ENCODE measurements at places on chromosomes 5 and 9. TPM values are rescaled to one million over a fixed set of nuclear protein-coding genes. Genes with fewer than 3 reads are reported as not detected.

The LCN10 gene
- 9.2 TPM for total RNA-seq

The SLC6A3 gene
- not detected for total RNA-seq

The CYSRT1 gene
- total RNA-seq: 0.42 TPM

DNA sequence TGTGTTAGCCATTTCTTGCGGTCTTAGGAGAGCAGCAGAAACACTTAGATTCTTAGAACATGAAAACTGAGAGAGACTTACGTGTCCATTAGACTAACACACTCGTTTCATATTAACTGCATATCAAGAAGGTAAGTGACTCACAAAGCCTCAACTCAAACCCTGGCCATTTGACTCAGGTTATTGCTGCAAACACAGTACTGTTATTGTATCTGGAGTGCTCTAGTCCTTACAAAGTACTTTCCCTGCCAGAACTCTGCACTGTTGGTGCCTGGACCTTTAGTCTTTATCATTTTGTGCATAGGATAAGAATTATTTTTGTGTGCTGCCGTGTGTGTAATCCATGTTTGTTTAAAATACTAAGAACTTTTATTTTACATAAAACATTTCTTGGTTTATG is 155.7 kb downstream of the FBXL7 start:
- DNase-seq: no peak

DNA sequence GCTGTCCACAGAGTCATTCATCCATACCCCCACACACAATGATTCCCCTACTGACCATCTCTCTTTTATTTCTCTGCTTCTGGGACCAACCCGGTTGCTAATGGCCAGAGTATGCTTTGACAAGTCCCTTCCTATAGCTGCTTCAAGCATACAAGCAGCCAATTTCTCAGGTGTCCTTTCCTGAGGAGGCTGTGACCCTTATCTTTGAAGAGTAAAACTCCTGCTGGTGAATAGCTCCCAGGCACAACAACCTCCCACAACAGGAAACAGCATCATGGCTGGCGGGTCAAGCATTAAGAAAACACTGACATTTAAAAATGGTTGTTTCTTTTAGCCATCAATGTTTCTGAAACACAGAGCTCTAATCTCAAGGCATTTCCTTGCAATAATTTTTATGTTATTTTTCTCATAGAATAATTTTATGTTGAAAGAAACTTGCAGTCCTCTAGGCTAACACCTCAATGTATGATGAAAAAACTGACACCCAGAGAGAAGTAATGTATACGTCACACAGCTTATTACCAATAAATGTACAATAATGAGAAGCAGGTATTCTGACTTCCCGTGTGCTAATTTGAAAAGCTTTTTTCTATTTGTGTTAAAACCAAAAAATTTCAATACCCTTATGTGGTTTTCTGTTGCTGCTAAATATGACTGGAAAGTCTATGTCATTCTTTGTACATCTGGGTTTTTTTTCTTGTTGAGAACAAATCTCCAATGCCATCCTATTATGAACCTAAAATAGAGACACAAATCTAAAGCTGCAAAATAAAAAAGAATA is 7.5 kb upstream of the PAM start:
- no peak for DNase-seq

- no peak for DNase-seq
Observed at GRCh38 chr9:118331622-118332045, 627.4 kb downstream of the TLR4 start.

GRCh38 chr5:89981878-89982773 is 427.4 kb downstream of the CETN3 start:
- DNase-seq: no peak

GRCh38 chr5:17854901-17855300 is 220.6 kb downstream of the TAF11L14 start:
- no peak for DNase-seq

- DNase-seq: no peak
Observed at GRCh38 chr9:119963798-119964372, 594.6 kb upstream of the BRINP1 start.

DNA sequence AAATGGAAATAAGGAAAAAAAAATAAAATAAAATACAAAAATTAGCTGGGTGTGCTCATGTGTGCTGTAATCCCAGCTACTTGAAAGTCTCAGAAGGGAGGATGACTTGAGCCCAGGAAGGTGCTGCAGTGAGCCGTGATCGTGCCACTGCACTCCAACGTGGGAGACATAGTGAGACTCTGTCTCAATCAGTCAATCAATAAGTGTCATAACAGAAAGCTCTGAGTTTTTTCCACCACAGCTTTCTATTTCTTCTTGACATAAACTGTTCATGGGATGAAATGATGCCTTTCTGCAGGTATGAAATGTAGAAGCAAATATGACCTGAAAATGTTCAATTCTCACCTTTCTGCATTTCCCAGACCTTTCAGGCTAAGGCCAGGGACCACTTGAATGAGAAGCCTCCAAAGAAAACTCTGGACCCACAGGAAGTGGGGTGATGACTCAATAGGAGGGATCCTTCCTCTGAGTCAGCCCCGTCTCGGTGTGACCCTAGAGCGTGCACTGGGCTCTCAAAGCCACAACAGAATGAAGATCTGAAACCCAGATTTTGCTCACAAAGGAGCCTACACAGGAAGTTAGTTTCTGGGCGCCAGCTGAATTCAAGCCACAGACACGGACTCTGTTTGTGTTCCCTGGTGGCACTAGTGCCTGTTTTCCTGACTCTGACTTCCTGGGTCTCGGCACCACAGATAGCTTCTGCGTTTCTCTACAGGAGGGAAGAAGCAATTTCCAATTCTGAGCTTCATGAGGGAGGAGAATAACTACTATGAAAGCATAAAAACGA is 62.0 kb downstream of the ANKH start:
- DNase-seq: no peak

DNA sequence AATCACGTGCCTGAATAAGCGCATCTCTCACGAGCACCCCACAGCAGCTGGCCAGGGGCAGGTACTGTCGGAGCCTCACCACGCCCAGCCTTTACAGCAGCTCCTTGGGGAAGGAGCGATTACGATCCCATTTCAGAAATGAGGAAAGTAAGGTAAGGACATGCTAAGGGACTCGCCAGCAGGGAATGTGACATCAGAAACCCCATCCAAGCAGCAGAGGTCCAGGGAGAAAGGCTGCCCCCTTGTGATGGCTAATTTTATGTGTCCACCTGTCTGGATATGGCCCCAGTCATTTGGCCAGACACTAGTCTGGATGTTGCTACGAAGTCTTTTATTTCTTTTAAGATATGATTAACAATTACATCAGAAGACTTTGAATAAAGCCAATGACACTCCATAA is 77.3 kb downstream of the UBE2QL1 start:
- DNase-seq: no peak

GRCh38 chr9:105069696-105070095 is 141.7 kb upstream of the ABCA1 start:
- DNase-seq: no peak

DNA sequence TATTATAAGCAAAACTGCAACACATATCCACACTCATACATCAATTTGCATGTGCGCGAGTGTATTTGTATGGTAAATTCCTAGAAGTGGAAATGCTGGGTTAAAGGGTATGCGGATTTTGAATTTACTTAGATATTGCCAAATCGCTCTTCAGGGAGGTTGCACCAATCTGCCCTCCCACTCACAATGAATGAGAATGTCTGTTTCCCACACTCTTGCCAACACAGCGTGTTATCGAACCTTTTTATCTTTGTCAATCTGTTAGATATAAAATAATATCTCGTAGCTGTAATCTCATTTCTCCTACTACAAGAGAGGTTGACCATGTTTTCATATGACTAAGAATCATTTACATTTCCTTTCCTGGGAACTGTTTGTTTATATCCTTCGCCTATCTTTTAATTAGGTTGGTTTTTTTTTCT is 35.7 kb downstream of the LHX2 start:
- DNase-seq: no peak

DNA sequence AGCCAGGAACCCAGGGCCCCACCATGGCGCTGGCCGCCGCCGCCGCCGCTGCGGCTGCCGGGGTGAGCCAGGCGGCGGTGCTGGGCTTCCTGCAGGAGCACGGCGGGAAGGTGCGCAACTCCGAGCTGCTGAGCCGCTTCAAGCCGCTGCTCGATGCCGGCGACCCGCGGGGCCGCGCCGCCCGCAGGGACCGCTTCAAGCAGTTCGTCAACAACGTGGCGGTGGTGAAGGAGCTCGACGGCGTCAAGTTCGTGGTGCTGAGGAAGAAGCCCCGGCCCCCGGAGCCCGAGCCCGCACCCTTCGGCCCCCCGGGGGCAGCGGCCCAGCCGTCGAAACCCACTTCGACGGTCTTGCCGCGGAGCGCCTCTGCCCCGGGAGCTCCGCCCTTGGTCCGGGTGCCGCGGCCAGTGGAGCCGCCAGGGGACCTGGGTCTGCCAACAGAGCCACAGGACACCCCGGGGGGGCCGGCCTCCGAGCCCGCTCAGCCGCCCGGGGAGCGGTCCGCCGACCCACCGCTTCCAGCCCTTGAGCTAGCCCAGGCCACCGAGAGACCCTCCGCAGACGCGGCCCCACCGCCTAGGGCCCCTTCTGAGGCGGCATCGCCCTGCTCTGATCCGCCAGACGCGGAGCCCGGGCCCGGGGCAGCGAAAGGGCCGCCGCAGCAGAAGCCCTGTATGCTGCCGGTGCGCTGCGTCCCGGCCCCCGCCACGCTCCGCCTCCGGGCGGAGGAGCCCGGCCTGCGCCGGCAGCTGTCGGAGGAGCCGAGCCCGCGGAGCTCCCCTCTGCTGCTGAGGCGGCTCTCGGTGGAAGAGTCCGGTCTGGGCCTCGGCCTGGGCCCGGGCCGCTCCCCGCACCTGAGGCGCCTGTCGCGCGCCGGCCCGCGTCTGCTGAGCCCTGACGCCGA is 749 bp downstream of the SOWAHA start:
- no peak for DNase-seq
